Kidney (tissue), 22 donors: ENCODE measurements at places on chromosomes 3 and 15. TPM values are rescaled to one million over a fixed set of nuclear protein-coding genes. Genes with fewer than 3 reads are reported as not detected.

SLC9A9 gene
- total RNA-seq = 16.5 TPM

DNA sequence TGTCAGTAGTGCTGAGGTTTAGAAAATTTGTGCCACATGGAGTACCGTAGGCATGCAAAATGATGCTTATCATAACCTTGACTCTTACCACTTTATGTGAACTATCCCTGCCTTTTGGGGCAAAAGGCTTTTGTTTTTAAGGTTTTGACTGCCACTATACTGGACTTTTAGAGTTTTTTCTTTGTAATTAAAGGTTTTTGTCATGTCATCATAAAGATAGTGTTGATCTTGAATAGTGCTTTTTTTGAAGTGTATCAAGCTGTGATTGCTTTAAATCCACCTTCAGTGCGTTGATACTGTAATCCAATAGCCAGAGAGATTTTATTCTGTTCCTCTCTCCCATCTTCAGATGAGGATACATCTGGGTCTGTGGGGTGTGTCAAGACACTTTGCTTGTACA lies 172.9 kb downstream of the ITPR1 start:
- H3K27me3 ChIP-seq = no peaks in the 10 kb centered on the region
- H3K4me3 ChIP-seq = no peak overlapping the region
- no peaks in the 10 kb centered on the region for H3K4me1 ChIP-seq
- H3K27ac ChIP-seq = no peak overlapping the region

GRCh38 chr3:10542518-10542917 lies 37.1 kb upstream of the ATP2B2 start:
- H3K36me3 ChIP-seq = no peaks in the 10 kb centered on the region
- no peak overlapping the region for H3K4me3 ChIP-seq
- H3K27ac ChIP-seq = no peak overlapping the region
- DNase-seq = no peak
- H3K4me1 ChIP-seq = no peaks in the 10 kb centered on the region

GRCh38 chr3:161449785-161450184 lies 46.8 kb upstream of the OTOL1 start:
- no peaks in the 10 kb centered on the region for H3K27me3 ChIP-seq
- H3K4me1 ChIP-seq = no peaks in the 10 kb centered on the region
- no peaks in the 10 kb centered on the region for H3K36me3 ChIP-seq
- no peak overlapping the region for H3K4me3 ChIP-seq

DNA sequence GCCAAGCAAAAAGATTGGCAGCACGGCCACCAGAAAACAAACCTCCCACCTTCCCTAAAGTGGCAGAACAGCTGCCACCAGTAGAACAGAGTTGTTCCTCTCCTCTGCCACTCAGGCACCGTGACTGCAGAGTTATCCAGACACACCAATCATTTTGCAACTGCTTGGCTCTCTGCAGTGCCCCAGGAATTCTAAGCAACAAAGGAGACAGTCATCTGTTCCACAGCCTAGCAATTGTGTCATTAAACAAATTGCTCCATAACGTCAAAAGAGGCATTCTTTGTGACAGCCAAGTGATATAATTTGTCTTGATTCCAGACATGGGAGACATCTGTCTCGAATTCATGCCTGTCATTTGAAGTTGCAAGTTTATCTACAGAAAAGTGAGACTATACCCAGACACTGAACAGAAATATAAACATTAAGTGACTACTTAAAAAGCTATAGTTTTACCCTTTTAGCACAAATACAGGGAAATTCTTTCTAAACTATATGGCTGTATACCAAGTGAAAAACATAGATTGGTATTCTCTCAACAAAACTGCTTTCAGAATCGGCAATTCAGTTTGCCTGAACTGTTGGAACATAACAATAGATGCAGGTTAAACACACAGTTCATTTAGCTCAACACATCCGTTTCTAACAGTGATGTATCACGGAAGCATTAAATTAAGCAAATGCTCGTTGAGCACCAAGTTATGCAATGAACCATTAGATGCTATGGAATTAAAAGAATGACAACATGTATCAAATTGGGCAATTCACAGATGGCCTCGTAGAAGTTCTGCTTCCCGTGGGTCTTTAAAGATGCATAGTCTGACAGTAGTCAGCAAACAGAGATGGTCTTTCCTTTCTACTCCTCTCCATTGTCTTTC lies 281.3 kb downstream of the FGF12 start:
- no peaks in the 10 kb centered on the region for H3K27me3 ChIP-seq
- no peaks in the 10 kb centered on the region for H3K36me3 ChIP-seq
- H3K27ac ChIP-seq = no peak overlapping the region
- no peaks in the 10 kb centered on the region for H3K4me1 ChIP-seq
- no peak for DNase-seq
